ENCODE measurements at places on chromosomes 6 and 20.

- no peak overlapping the region for H3K4me3 ChIP-seq
- no peaks in the 10 kb centered on the region for H3K27me3 ChIP-seq
- H3K36me3 ChIP-seq: no peaks in the 10 kb centered on the region
- DNase-seq: peak; percentile 72
- peak overlapping the region; percentile 70 for H3K27ac ChIP-seq
These were observed 16.1 kb upstream of the ZNF217 start for GRCh38 chr20:53609491-53610445.

- no peak overlapping the region for H3K27ac ChIP-seq
- peaks cover 15% of the 10 kb centered on the region for H3K4me1 ChIP-seq
- no peaks in the 10 kb centered on the region for H3K36me3 ChIP-seq
- no peak for DNase-seq
These were observed 35.6 kb downstream of the RBM38 start for GRCh38 chr20:57426831-57427230.

DNA sequence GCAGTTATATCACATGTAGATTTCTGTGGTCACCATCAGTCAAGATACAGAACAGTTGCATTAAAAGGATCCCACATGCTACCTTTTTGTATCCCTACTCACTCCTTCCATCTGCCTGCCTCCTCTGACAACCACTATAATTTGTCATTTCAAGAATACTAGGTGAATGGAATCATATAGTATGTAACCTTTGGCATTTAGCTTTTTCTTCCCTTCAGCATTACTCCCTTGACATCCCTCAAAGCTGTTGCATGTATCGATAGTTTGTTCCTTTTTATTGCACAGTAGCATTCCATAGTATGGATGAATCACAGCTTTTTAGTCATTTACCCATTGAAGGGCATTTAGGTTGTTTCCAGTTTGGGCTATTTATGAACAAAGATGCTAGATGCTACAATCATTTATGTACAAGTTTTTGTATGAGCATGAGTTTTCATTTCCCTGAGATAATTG lies 26.1 kb downstream of the NCOA7 start:
- H3K27me3 ChIP-seq: no peaks in the 10 kb centered on the region
- peaks cover 93% of the 10 kb centered on the region for H3K4me1 ChIP-seq
- H3K27ac ChIP-seq: peak overlapping the region; percentile 73

- no peak overlapping the region for H3K27ac ChIP-seq
- H3K36me3 ChIP-seq: no peaks in the 10 kb centered on the region
- no peaks in the 10 kb centered on the region for H3K4me1 ChIP-seq
These were observed 28.7 kb downstream of the ANKS1A start for GRCh38 chr6:34917626-34918285.

- H3K36me3 ChIP-seq: no peaks in the 10 kb centered on the region
- no peak overlapping the region for H3K27ac ChIP-seq
- H3K4me3 ChIP-seq: no peak overlapping the region
- no peak for DNase-seq
- H3K4me1 ChIP-seq: no peaks in the 10 kb centered on the region
- H3K27me3 ChIP-seq: no peaks in the 10 kb centered on the region
These were observed 165.8 kb downstream of the CD24 start for GRCh38 chr6:106808758-106809157.

GRCh38 chr6:30399390-30400058 lies 54.6 kb downstream of the RPP21 start:
- H3K4me3 ChIP-seq: no peak overlapping the region
- H3K27me3 ChIP-seq: no peaks in the 10 kb centered on the region
- peaks cover 5% of the 10 kb centered on the region for H3K4me1 ChIP-seq
- no peak for DNase-seq
- no peaks in the 10 kb centered on the region for H3K36me3 ChIP-seq

DNA sequence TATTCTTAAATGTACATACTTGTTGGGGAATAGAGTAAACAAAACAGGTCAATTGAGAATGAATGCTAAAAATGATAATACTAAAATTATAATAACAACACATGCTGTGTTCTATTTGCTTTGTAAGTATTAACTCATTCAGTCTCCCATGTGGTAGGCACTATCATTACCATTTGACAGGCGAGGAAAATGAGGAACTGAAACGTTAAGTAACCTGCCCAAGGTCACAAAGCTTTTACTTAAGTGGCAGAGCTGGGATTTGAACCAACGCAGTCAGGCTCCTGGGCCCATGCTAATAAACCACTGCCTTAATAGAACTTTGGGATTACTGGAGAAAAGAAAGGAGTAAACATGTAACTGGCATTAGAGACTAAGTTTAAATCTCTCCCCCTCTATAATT lies 3.8 kb downstream of the NSFL1C start:
- no peak for DNase-seq
- no peak overlapping the region for H3K4me3 ChIP-seq
- H3K36me3 ChIP-seq: peaks cover 39% of the 10 kb centered on the region
- H3K27me3 ChIP-seq: no peaks in the 10 kb centered on the region

GRCh38 chr6:14824060-14824459 lies 421.8 kb upstream of the JARID2 start:
- no peak overlapping the region for H3K4me3 ChIP-seq
- H3K27ac ChIP-seq: no peak overlapping the region
- no peaks in the 10 kb centered on the region for H3K36me3 ChIP-seq
- H3K4me1 ChIP-seq: peaks cover 2% of the 10 kb centered on the region

DNA sequence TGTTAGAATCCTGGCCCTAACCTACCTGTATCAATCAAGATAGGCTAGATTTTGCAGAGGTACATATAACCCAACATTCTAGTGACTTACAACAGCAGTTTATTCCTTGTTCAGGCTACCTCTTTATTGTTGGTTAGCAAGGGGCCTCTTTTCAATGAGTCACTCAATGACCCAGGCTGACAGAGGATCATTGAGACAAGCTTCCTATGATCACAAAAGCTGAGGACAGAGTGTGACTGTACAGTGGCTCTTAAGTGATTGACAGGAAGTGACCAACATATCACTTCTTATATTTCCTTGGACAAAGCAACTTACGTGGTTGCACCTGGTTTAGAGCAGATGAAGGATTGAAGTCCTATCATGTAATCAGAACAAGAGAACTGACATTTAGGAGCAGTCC lies 740.9 kb downstream of the FRK start:
- H3K36me3 ChIP-seq: no peaks in the 10 kb centered on the region
- no peak overlapping the region for H3K4me3 ChIP-seq
- no peak overlapping the region for H3K27ac ChIP-seq
- no peaks in the 10 kb centered on the region for H3K27me3 ChIP-seq

All from stomach (tissue), 19 donors.